ENCODE measurements at places on chromosomes 3 and 15.

DNA sequence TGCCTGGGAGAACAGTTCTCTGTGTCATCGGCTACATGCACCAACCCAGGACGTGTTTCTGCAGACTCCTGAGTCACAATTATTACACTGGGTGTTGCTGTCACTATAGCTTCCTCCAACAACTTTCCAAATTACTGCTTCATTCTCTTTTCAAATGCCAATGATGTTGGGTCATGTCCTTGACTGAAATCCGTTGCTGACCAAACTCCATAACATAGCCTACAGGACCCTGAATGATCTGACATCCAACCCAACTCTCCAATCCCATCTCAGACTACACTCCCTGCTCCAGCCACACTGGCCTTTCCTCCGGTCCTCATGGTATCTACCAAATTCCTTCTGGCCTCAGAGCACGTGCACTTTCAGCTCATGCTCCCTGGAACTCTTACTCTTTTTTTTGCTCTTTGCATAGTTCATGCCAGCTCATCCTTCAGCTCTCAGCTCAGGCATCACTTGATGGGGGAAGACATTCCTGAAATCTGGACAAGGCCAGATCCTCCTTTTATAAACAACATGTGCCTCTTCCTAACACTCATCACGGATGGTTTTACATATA, 108.8 kb upstream of the PTPRG start:
- DNase-seq, result no peak
- H3K36me3 ChIP-seq, result no peaks in the 10 kb centered on the region
- no peaks in the 10 kb centered on the region for H3K4me1 ChIP-seq
- no peaks in the 10 kb centered on the region for H3K27me3 ChIP-seq

DNA sequence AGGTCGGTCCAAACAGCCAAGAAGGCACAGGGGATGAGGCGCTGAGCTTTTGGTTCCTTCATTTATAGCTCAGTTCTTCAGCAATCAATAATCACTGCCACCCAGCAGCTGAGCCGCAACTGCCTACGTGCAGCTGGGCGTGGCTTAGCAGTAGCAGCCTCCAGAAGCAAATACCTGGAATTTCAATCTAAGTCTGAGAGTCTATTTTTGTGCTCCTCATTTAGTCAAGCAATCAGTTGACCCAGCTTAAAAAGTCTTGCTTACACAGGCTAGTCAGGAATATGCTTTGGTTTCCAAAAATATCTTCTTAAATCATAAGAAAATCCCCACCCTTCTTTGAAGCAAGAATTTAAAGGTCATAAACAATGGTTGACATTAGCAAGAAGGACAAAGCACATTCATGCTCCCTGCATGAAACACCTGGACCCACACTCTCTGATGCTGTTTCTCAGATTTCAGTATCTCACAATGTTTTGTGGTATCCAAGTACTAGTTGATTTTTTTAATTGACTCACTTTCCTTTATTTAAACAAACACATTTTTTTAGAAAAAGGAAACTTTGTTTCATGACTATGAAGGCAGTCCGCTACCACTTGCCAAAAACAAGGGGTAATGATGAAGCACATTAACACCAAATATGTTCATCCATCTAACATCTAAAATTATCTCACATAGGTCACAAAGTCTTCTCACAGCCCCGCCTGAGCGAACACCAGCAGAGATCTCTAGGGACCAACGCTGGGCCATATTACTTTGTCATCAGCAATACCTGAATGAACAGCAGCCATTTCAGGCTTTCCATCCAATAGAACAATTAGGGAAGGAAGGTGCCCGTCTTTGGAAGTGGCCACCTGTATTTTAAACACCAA, 106.1 kb downstream of the OXNAD1 start:
- no peak for DNase-seq
- peaks cover 56% of the 10 kb centered on the region for H3K36me3 ChIP-seq
- H3K27me3 ChIP-seq, result no peaks in the 10 kb centered on the region
- peaks cover 33% of the 10 kb centered on the region for H3K4me1 ChIP-seq
- H3K4me3 ChIP-seq, result no peak overlapping the region

DNA sequence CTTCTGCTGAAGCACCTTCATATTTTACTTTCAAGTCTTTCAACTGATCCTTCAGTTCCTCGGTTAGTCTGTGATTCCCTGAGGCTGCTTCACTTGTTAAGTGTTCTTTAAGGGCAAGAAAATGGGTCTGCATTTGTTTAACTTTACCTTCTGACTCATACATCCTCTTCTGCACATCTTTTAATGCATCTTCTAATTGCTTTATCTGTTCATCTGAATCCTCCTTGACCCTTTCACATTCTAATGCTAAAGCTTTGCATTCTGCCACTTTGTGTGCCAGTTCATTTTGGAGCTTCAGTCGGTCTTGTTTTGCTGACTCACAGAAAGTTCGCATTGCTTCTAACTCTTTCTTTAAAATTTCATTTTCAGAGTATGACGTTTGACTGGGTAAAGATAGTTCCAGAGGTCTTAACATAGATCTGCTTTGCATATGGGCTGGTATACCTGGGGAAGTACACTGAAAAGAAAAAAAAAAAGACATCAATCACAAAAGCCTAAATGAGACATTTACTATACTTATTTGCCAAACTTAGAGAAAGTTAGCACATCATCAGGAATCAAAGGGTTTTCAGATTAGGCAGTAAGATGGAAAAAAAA, 94.3 kb downstream of the UACA start:
- no peak overlapping the region for H3K4me3 ChIP-seq
- H3K27ac ChIP-seq, result no peak overlapping the region
- no peaks in the 10 kb centered on the region for H3K36me3 ChIP-seq
- H3K4me1 ChIP-seq, result peaks cover 8% of the 10 kb centered on the region
- DNase-seq, result no peak

DNA sequence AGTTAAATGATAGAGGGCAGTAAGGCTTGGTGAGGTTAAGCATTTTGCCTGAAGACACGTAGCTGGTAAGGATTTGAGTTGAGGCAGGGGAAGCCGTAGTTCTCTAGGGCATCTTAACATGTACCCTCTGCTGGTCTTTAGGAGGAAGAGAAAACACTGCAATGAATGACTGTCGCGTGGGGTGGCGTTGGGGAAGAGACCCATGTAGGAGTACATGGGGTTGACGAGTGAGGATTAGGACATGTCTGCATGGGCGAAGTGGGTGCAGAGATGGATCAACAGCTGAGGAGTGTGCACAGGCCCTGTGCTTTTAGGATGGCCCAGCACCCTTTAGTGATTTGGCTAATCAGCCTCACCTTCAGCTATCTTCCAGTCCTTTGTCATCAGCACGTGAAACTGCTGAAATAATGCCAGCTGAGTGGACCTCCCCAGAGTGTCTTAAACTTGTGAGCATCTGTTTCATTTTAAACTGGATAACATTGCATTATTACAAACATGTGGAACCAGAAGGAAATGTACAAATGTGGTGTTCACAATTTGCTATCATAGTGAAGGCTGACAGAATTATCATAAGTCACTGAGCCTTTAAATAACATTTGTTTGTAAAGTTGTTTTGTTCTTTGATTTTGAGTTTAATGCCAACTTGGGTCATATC, 15.3 kb downstream of the P2RY14 start:
- no peak overlapping the region for H3K27ac ChIP-seq
- no peaks in the 10 kb centered on the region for H3K36me3 ChIP-seq
- no peaks in the 10 kb centered on the region for H3K4me1 ChIP-seq
- no peak overlapping the region for H3K4me3 ChIP-seq
- no peaks in the 10 kb centered on the region for H3K27me3 ChIP-seq

GRCh38 chr15:77243716-77244401, 172.9 kb upstream of the TSPAN3 start:
- H3K27me3 ChIP-seq, result no peaks in the 10 kb centered on the region
- no peak for DNase-seq

- H3K4me3 ChIP-seq, result no peak overlapping the region
- H3K4me1 ChIP-seq, result no peaks in the 10 kb centered on the region
- H3K27ac ChIP-seq, result no peak overlapping the region
- peaks cover 5% of the 10 kb centered on the region for H3K27me3 ChIP-seq
- no peak for DNase-seq
These were observed 10.8 kb upstream of the CCDC39 start for GRCh38 chr3:180690061-180690460.

- H3K27ac ChIP-seq, result no peak overlapping the region
- no peaks in the 10 kb centered on the region for H3K27me3 ChIP-seq
- H3K36me3 ChIP-seq, result no peaks in the 10 kb centered on the region
- H3K4me1 ChIP-seq, result no peaks in the 10 kb centered on the region
These were observed 304.4 kb downstream of the FGF12 start for GRCh38 chr3:192422997-192423342.

GRCh38 chr15:56353119-56353518, 12.1 kb upstream of the TEX9 start:
- no peaks in the 10 kb centered on the region for H3K27me3 ChIP-seq
- no peak overlapping the region for H3K4me3 ChIP-seq
- DNase-seq, result no peak
- H3K36me3 ChIP-seq, result no peaks in the 10 kb centered on the region
- H3K4me1 ChIP-seq, result no peaks in the 10 kb centered on the region
- H3K27ac ChIP-seq, result no peak overlapping the region

DNA sequence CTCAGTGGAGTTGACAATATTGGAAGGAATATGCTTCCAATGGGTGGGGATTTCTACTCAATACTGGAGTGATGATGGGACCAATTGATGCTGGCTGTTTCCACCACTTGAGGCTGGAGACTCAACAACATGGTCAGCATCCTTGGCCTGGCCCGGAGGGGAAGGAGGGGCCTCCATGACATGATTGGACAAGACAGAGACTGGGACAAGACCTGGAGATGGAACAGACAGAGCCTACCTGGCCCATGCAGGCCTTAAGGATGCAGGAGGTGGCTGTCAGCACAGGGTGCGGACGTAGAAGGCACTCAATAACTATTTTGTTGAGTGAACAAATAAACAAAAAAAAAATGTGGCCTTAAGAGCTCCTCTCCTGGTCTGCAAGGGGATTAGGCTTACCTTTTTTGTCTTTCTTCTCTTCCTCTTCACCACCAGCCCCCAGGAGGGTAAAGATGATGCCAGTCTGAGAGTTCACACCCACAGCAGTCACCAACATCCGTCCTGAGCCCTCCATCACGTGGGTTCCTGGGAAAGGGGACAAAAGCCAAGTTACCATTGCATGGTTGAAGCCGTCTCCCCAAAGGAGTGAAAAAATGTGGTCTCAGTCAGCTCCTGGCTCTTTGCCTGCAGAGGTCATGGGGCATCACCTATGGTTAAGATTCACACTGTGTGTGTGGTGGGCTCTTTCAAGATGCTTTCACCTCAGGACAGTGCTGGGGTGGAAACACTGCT, 67.1 kb upstream of the SEC13 start:
- no peaks in the 10 kb centered on the region for H3K27me3 ChIP-seq
- DNase-seq, result no peak
- no peak overlapping the region for H3K4me3 ChIP-seq
- H3K27ac ChIP-seq, result no peak overlapping the region
- peaks cover 44% of the 10 kb centered on the region for H3K4me1 ChIP-seq
- no peaks in the 10 kb centered on the region for H3K36me3 ChIP-seq

DNA sequence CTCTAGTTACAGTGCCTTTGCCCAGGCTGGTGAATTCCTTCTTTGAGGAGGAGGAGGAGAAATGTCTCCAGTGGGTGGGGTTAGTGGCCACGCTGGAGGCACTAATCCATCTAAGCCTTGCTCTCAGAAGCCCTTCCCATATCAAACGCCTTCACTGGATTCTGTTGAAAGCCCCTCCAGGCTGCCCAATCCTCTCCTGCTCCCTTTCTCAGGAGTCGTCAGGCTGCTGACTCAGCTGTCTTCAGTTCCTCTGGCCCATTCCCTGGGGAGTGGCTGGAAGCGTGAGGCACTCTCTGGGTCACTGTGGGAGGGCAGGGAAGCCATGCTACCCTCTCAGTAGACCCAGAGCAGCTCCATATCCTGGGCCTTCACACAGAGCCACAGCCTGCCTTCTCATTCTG, 2.7 kb downstream of the AP2M1 start:
- no peak overlapping the region for H3K4me3 ChIP-seq
- peaks cover 56% of the 10 kb centered on the region for H3K36me3 ChIP-seq
- DNase-seq, result no peak
- no peak overlapping the region for H3K27ac ChIP-seq
- peaks cover 35% of the 10 kb centered on the region for H3K4me1 ChIP-seq

DNA sequence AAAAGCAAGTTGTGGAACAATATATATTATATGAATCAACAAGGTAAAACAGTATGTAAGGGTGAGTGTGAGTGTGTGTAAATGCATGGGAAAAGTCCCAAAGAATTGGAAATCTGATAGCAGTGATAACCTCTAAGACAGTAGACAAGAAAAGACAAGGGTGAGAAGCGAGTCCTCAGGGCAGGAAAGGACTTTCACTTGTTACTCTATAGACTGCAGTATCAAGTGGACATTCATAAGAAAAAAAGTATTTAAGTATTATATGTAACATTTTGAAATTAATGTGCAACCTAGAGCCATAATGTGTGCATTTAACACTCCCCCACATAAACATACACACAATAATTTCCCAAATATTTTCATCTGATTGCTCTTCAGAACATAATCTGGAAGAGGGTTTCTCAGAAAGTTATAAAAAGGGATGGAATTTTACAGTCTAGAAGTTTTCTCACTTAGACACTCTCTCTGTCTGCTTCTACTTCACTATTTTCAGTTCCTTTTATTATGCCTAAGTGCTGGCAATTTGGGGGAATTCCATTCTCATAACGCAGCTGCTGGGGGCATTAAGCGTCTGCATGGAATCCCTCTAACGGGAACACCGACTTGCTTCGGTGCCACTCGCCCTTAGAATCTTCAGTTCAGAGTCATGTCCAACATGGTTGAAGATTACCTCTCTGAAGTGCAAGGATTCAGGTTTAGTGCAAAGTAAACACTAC, 50.0 kb upstream of the CDIN1 start:
- H3K4me3 ChIP-seq, result no peak overlapping the region
- H3K27me3 ChIP-seq, result no peaks in the 10 kb centered on the region
- H3K36me3 ChIP-seq, result no peaks in the 10 kb centered on the region
- no peak overlapping the region for H3K27ac ChIP-seq
- H3K4me1 ChIP-seq, result no peaks in the 10 kb centered on the region

DNA sequence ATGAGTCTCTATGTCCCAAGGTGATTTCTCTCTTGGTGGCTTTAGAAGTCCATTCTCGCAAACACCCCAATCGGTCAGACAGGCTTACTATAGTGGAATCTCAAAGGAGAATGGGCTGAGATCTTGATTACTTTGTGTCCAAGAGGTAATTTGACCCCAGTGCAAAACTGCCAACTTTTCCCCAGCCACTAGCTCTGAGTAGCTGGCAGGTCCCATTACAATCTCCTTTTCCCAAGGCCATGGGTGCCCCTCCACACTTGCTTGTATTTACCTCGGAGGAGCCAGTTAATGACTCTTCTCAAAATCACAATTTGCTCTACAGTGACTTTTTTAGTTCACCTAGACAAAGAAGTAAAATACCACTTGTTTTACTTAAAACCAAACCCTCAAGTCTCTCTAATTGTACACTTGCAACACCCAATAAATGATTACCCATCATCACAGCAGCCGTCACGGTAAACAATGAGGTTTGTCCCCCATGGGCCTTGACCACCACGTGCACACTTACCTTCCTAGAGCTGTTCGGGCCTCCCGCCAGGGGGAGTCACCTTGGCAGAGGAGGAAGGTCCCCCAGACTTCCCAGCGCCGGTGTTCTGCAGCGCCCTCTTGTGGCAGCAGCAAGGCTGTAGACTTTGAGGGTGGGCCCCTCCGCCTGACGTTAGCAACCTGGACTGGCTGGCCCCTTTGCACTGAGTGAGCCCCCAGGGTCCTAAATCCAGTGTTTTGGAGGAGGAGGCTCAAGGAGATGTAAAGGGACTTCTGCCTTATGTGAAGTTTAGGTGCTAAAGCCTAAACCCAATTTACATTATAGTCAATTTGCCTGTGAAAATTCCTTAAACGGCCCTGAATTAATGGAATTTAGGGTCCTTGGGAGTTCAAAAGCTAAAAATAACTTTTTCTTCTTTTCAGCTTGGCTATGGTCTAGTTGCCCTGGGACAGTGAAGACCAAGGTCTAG, 18.7 kb upstream of the HDAC11 start:
- no peak overlapping the region for H3K4me3 ChIP-seq
- H3K4me1 ChIP-seq, result no peaks in the 10 kb centered on the region
- no peaks in the 10 kb centered on the region for H3K27me3 ChIP-seq
- DNase-seq, result peak; percentile 76
